Right lung (tissue), 10 donors: ENCODE measurements at places on chromosomes 7 and 10. TPM values are rescaled to one million over a fixed set of nuclear protein-coding genes. Genes with fewer than 3 reads are reported as not detected.

GRCh38 chr10:58587676-58588075 lies 75.0 kb downstream of the BICC1 start:
- no peak for DNase-seq

DNA sequence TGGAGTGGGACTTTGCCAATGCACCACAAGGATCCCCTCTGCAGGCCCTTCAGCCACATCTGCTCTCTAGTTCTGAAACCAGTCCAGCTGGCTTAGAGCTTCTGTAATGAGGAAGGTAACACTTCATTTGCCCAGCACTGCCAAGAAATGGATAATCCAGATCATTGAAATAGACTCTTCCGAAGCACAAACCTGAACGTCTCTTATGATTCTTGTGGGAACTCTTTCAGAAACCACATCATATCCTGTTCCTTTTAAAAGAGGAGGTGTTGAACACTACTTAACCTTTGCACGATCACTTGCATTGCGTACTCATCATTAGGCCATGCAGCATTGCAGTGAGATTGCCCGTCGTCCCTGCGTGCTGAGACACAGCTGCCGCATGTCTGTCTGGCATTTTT lies 25.8 kb upstream of the PLPP4 start:
- peak; percentile 15 for DNase-seq

- no peak for DNase-seq
These were observed 30.4 kb upstream of the ADD3 start for GRCh38 chr10:109977382-109977806.

The FAM241B gene
- 6.8 TPM for polyA plus RNA-seq

The SLC26A4 gene
- 1.3 TPM for polyA plus RNA-seq

The SLIT1 gene
- polyA plus RNA-seq = 8.0 TPM

The LAMB1 gene
- 534 TPM for polyA plus RNA-seq

- DNase-seq = no peak
These were observed 14.6 kb downstream of the GBX1 start for GRCh38 chr7:151152643-151153513.

DNA sequence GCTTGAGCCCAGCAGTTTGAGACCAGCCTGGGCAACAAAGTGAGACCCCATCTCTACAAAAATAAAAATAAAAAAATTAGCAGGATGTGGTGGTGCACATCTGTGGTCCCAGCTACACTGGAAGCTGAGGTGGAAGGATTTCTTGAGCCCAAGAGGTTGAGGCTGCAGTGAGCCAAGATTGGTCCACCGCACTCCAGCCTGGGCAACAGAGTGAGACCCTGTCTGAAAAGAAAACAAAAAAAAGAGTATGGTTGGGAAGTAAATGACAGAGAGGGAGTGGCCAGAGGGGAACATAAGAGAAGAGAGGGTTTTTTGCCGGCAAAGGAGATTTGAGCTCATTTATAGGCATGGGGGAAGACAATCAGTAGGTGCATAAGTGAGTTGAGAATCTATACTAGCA lies 19.7 kb downstream of the PLXDC2 start:
- no peak for DNase-seq

GRCh38 chr10:3002304-3002703 lies 65.0 kb upstream of the PFKP start:
- DNase-seq = no peak

- no peak for DNase-seq
These were observed 129.0 kb downstream of the DNAH11 start for GRCh38 chr7:21671859-21672258.

The FGL2 gene
- 9.2 TPM for polyA plus RNA-seq

GRCh38 chr7:80362010-80362618 lies 149.8 kb downstream of the GNAT3 start:
- no peak for DNase-seq

DNA sequence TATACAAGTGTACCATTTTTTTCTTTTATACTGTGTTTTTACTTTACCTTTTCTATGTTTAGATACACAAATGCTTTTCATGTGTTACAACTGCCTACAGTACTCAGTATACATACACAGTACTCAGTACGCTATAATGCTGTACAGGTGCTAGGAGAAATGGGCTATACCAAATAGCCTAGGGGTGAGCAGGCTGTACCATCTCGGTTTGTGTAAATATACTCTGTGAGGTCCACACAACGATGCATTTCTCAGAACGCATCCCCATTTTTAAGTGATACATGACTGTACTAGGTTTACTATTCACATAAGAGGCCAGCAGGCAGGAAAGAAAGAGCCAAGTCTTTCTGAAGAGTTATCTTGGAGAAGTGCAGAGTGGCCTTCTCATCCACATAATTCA lies 426.4 kb upstream of the MTPN start:
- DNase-seq = no peak

The SLC12A9 gene
- 48.3 TPM for polyA plus RNA-seq

The LIPJ gene
- polyA plus RNA-seq = 0.31 TPM

- no peak for DNase-seq
These were observed 37.8 kb downstream of the SFMBT2 start for GRCh38 chr10:7373039-7373438.

The TUBB8 gene
- 0.86 TPM for polyA plus RNA-seq

DNA sequence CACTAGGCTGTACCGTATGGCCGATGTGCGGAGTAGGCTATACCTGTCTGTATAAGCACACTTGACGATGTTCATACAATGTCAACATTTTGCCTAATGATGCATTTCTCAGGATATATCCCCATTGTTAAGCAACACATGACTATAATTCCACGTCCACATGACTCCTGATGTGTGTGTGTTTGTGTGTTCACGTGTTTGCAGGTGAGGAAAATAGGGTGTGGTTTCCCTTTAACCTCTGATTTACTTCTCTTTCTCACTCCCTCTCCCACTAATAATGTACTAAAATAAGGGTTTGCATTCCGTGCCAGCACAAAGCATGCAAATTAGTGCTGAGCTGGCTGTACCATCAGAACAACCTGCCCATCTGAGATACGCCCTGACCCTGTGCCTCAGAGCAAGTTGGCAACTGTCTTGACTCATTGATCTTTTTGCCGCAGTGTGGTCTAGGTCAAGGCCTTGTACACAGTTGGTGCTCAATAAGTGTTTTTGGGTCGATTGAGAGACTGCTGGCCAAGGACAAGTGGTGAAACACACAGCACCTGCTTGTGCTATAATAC lies 64.6 kb upstream of the DOCK1 start:
- DNase-seq = no peak

DNA sequence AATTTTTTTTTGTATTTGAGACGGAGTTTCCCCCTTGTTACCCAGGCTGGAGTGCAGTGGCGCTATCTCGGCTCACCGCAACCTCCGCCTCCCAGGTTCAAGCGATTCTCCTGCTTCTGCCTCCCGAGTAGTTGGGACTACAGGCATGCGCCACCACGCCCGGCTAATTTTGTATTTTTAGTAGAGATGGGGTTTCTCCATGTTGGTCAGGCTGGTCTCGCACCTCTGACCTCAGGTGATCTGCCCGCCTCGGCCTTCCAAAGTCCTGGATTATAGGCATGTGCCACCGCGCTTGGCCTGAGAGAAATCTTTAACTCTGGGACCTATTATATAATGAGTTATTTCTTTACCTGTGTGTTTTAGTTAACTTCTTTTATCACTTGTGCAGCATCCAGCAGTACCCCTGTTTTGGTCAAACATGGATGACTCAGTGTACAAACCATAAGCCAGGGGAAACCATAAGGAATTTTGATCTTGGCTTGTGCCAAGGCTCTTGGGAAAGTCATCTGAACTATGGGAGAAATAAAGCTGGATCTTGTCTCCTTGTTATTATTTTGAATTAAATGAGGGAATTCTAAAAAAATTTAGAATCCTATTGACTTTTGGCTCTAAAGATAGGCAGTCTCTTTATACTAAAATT lies 23.6 kb upstream of the ZRANB1 start:
- no peak for DNase-seq

- no peak for DNase-seq
These were observed 433.8 kb downstream of the SH2D4B start for GRCh38 chr10:80971461-80971860.

- DNase-seq = no peak
These were observed 715.3 kb downstream of the NXPH1 start for GRCh38 chr7:9148687-9149086.

- DNase-seq = no peak
These were observed 81.1 kb downstream of the ARHGAP12 start for GRCh38 chr10:31847515-31847914.
